Left lobe of liver (tissue), 2 donors: ENCODE measurements at places on chromosomes 11 and 22. TPM values are rescaled to one million over a fixed set of nuclear protein-coding genes. Genes with fewer than 3 reads are reported as not detected.

Gene TRIM29
- total RNA-seq: 2.3 TPM

Gene JHY
- 0.23 TPM for total RNA-seq

Gene KCTD21
- 12.5 TPM for total RNA-seq

Gene PHLDB1
- 7.5 TPM for total RNA-seq

Gene OR52A1
- not detected for total RNA-seq

Gene SCN4B
- total RNA-seq: 0.20 TPM

Gene EMID1
- total RNA-seq: 1.3 TPM

Gene DNAJB7
- not detected for total RNA-seq

Gene ZNF215
- total RNA-seq: 0.10 TPM

Gene PPP2R5B
- total RNA-seq: 9.1 TPM

Gene XKR3
- total RNA-seq: not detected

Gene DEFB131B
- not detected for total RNA-seq

Gene FXYD2
- 13.6 TPM for total RNA-seq

Gene PGA3
- not detected for total RNA-seq

Gene APOBEC3C
- 2.5 TPM for total RNA-seq

Gene RBMXL2
- total RNA-seq: not detected

Gene DMC1
- total RNA-seq: not detected

Gene MUC6
- total RNA-seq: 1.0 TPM

Gene OR10G4
- total RNA-seq: not detected

Gene SLC37A2
- total RNA-seq: 3.1 TPM

Gene CNTF
- 0.50 TPM for total RNA-seq

Gene GTSE1
- 0.63 TPM for total RNA-seq

Gene IRAG1
- total RNA-seq: 0.53 TPM

Gene TRIM51
- not detected for total RNA-seq

Gene CRYBB1
- not detected for total RNA-seq

Gene C11orf42
- not detected for total RNA-seq

Gene OR4S1
- total RNA-seq: not detected

Gene DEUP1
- not detected for total RNA-seq

Gene TMEM80
- total RNA-seq: 16.8 TPM

Gene LUZP2
- total RNA-seq: not detected

Gene EPS8L2
- 190 TPM for total RNA-seq

Gene GLB1L3
- 0.10 TPM for total RNA-seq

Gene CECR2
- total RNA-seq: 12.0 TPM

Gene KRTAP5-11
- total RNA-seq: not detected

Gene VPREB3
- 0.40 TPM for total RNA-seq

Gene KRTAP5-7
- total RNA-seq: not detected

Gene RAB3IL1
- 4.0 TPM for total RNA-seq

Gene CHRM4
- not detected for total RNA-seq

Gene OR5F1
- total RNA-seq: not detected

Gene USP2
- total RNA-seq: 10.9 TPM

Gene KRTAP5-1
- total RNA-seq: not detected

Gene NLRP14
- total RNA-seq: 0.10 TPM

Gene ASCC2
- total RNA-seq: 46.9 TPM

Gene TRIM44
- 30.8 TPM for total RNA-seq

Gene TSPAN32
- 0.35 TPM for total RNA-seq

Gene CSTF3
- total RNA-seq: 9.9 TPM

Gene ST14
- total RNA-seq: 3.7 TPM

Gene ELMOD1
- total RNA-seq: 1.3 TPM

Gene PLAAT2
- total RNA-seq: 1.2 TPM

Gene C11orf16
- not detected for total RNA-seq

Gene SLC22A25
- total RNA-seq: 33.5 TPM

Gene ACR
- total RNA-seq: 0.83 TPM

Gene SLC22A12
- not detected for total RNA-seq
